ENCODE measurements at places on chromosomes 6 and 20.

DNA sequence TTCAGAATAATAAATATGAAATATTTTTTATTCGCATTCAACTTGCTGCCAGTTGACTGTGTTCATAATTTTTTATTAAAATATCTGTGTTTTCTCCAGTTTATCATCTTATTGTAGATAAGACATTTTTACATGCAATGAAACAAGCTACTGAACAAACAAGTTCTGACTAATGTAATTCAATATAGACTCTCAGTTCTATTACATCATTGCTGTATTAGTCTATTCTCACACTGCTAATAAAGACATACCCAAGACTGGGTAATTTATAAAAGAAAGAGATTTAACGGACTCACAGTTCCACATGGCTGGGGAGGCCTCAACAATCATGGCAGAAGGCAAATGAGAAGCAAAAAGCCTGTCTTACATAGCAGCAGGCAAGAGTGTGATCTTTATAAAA, 1357.7 kb upstream of the CITED2 start:
- DNase-seq, result no peak

- DNase-seq, result no peak
These were observed 92.7 kb downstream of the LY86 start for GRCh38 chr6:6681075-6681849.

- no peak for DNase-seq
These were observed 345.0 kb downstream of the PREX1 start for GRCh38 chr20:48482790-48483189.

DNA sequence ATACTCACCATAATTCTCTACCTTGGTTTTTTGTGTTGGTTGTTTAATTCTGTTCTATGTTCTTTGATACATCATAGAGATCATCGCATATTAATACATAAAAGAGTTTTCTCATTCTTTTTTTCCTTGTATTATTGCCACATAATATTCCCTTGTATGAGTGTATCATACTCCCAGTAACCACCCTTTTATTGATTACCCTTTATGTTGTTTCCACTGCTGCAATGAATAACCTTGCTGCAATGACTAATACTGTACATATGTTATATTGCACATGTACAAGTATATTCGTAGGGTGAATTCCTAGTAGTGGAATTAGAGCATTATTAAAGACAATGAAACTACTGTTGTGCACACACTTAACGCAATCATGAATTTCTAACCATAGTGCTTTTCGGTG, 9.1 kb upstream of the SF3B5 start:
- no peak for DNase-seq

- DNase-seq, result no peak
These were observed at the start of gene GLP1R for GRCh38 chr6:39048481-39049399. Gene GLP1R, plus strand, starts transcription at chr6:39048781. Its CDS starts 60 bp downstream, at chr6:39048841.

All from AML-193 (cell line).